Placental pericyte (primary cell): ENCODE measurements at places on chromosomes 7 and 10. TPM values are rescaled to one million over a fixed set of nuclear protein-coding genes. Genes with fewer than 3 reads are reported as not detected.

LRRC18 gene
- total RNA-seq = not detected in 2 replicates

TSPAN13 gene
- total RNA-seq = 15.5 and 46.8 TPM in 2 replicates

EBLN1 gene
- not detected in 2 replicates for total RNA-seq

ANKRD1 gene
- total RNA-seq = 7.0 and 12.9 TPM in 2 replicates

CLCN1 gene
- not detected in 2 replicates for total RNA-seq

WEE2 gene
- not detected in 2 replicates for total RNA-seq

VPS50 gene
- 26.0 and 32.4 TPM in 2 replicates for total RNA-seq

SH3PXD2A gene
- total RNA-seq = 57.3 and 58.6 TPM in 2 replicates

ABCF2 gene
- total RNA-seq = 71.6 and 94.5 TPM in 2 replicates

YAE1 gene
- 19.5 and 27.3 TPM in 2 replicates for total RNA-seq

ASB4 gene
- not detected in 2 replicates for total RNA-seq

PLEKHA1 gene
- total RNA-seq = 14.2 and 16.0 TPM in 2 replicates

PCLO gene
- total RNA-seq = under 0.01 and 0.14 TPM in 2 replicates

ABLIM1 gene
- 1.3 and 7.9 TPM in 2 replicates for total RNA-seq

ATP5MK gene
- total RNA-seq = 113 and 163 TPM in 2 replicates

MEOX2 gene
- total RNA-seq = under 0.01 TPM in 1 of 2 replicates, not detected in the other

FBXO24 gene
- total RNA-seq = 0.66 and 0.86 TPM in 2 replicates

UCN3 gene
- not detected in 2 replicates for total RNA-seq

MYL7 gene
- total RNA-seq = 0.44 TPM in 1 of 2 replicates, not detected in the other

PTPRN2 gene
- 0.14 TPM in 1 of 2 replicates, not detected in the other for total RNA-seq

MORN4 gene
- 4.6 and 5.7 TPM in 2 replicates for total RNA-seq

HOXA4 gene
- total RNA-seq = 0.29 TPM in 1 of 2 replicates, not detected in the other

EXOSC1 gene
- total RNA-seq = 48.1 and 54.1 TPM in 2 replicates

CC2D2B gene
- total RNA-seq = not detected in 2 replicates
